ENCODE measurements at places on chromosomes 6 and 20.
A peak's percentile ranks its signal among the peaks of the same experiment; 100 is the strongest.

GRCh38 chr6:7730784-7731227 is 4.9 kb downstream of the BMP6 start:
- no peak for DNase-seq

GRCh38 chr20:25012616-25013189 is 20.2 kb upstream of the APMAP start:
- no peak for DNase-seq

GRCh38 chr20:61699495-61700374 is 365.9 kb downstream of the TAF4 start:
- no peak for DNase-seq

DNA sequence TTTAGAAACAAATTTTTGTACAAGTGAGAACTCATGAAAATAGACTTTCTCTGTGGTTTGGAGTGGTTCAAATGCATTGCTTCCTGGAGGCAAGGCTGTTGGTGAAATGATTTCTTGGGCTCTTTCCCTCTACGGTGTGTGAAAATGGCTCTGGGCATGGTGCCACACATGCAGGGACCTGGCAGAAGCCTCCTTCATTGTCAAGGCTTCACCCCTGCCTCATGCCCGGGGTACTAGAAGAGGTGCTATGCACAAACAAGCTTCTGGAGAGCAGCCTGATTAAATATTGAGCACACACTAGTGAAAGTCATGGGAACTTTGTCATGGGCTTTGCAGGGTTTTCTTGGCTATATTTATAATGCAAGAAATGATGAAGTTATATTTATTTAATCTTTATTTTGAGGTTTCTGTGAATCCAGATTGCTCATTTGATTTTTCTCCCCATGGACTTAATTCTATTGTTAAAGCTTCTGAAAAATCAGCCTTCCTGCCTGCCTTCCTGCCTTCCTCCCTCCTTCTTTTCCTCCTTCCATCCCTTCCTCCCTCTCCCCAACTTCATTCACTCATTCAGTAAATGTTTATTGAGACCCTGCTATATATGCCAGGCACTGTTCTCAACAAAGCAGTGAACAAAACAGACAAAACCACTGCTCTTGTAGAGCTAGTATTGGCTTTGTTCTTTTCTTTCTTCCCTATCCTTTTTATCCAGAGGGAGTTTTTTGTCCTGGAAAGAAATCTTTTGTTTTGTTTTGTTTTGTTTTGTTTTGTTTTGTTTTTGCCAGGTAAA is 21.0 kb downstream of the C6orf89 start:
- DNase-seq: no peak

DNA sequence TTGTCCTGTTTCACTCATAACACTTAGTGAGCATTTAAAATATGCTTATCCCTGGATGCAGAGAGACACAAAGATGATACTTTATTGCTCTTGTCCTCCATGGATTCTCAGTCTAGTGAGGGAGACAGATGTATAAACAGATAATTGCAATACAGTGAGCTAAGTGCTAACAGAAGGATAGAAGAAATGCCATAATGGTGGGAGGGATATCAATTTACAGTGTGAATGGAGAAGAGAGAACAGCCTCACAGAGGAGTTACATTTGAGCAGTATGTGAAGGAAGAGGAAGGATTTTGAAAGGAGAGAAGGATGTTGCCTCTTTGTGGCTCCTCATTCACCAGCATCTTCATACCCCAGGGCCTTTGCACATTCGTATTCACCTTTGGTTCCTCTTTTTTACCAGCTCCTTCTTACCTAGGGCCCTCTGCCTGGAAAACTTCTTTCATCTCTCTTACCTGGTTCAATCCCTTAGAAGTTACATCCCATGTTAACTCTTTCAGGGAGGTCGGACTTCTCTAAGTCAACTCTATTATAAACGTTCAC is 341.7 kb downstream of the PRL start:
- DNase-seq: no peak

- DNase-seq: no peak
Observed at GRCh38 chr6:121652223-121652622, 216.8 kb downstream of the GJA1 start.

- DNase-seq: no peak
Observed at GRCh38 chr20:51162015-51162414, 139.1 kb upstream of the KCNG1 start.

- no peak for DNase-seq
Observed at GRCh38 chr6:113331021-113331420, 526.1 kb upstream of the MARCKS start.

- no peak for DNase-seq
Observed at GRCh38 chr20:34200023-34200422, 41.2 kb upstream of the ASIP start.

- no peak for DNase-seq
Observed at GRCh38 chr6:1664329-1664728, 54.6 kb downstream of the FOXC1 start.

GRCh38 chr20:1567392-1568162 is 10.1 kb upstream of the SIRPD start:
- peak; percentile 27 for DNase-seq

- DNase-seq: no peak
Observed at GRCh38 chr6:41927253-41927652, 6.0 kb downstream of the BYSL start.

DNA sequence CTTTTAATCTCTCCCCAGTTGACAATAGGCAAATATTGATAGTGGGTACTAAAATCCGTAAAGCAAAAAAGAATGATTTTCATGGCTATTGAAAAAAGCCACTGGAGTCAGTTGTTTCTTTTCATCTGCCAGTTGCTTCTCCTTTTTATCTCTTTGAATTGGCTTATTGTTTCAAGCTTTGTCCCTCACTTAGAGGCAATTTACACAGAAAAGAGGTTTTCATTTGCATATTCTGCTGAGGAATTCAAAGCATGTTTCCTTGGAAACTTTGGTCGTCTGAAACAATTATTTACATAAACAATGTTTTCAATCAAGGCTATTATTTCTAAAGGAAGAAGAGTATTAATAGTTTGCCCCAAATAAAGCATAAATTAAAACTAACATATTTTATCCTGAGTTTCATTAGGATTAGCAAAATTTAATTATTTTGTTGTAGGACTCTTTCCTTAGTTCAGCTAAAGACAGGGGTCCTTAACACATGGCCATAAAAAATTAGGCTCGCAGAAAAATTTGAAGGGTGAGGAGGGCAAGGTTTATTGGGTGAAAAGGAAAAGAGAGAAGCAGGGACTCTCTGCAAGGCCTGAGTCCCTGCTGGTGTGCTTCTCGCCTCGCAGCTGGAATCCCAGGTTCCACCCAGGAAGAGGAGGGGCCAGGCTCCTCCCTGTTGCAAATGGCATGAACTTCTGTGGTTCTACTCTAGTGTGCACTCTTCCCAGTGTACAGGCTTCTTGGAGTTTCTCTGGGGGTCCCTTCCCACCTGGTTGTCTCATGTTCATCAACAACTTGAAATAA is 138.8 kb upstream of the LAMA2 start:
- DNase-seq: no peak

GRCh38 chr6:52908526-52908925 is 972 bp downstream of the GSTA3 start:
- DNase-seq: no peak

- no peak for DNase-seq
Observed at GRCh38 chr6:29531668-29532067, 27.9 kb downstream of the UBD start.

DNA sequence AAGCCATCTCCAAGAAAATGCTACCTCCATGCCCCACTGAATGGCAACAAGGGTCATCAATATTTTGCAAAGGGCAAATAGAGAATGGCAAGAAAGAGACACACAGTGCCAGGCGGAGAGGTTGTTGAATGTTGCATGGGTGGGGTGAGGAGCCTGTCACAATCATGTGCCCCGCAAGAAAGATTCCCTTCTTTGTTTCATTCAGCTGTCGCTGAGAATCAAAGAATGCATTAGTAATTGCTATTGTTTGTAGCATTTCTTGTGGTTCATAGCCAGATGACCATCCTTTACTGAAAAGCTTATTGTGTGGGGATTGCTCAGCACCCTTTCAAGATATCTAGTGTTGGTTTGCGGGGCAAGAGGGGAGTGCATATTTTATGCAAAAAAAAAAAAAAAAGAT is 166.5 kb upstream of the QKI start:
- DNase-seq: no peak

DNA sequence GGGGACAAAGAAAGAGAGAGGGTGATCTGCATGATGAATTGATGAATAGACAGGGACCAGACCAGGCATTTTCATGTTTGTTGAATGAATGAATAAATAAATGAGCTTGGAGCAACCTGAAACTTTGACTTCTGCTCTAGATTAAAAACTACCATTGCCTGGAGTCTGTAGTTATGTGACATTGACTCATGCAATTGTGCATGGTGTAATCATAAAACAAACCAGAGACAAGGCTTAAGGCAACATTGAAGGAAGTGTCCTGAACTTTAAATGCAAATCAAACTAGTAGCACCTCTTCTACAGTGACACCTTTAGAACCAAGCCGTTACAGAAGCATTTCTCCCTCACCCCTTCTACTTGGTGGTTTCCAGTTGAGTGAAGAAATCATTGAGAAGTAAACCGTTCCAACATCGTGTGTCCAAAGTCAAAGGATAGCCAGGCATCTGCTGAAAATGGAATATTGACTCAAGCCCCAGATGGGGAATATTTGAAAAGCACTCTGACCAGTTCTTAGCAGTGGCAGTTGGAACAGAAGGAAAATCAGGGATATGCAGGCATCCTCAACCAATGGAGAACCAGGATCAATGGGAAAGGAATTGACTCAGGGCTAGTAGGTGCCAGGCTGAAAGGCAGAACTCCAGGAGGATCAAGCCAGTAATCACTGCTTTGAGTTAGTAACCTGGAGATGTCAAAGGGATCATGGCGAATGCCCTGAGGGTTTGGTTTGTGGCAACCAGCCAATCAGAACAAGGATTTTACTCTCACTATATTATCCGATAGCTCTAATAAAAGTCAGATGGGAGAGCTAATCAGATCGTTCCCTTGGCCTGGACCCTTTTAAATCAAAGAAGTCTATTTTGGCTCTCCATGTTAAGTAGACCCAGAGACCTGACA is 171.2 kb upstream of the TSHZ2 start:
- DNase-seq: no peak

DNA sequence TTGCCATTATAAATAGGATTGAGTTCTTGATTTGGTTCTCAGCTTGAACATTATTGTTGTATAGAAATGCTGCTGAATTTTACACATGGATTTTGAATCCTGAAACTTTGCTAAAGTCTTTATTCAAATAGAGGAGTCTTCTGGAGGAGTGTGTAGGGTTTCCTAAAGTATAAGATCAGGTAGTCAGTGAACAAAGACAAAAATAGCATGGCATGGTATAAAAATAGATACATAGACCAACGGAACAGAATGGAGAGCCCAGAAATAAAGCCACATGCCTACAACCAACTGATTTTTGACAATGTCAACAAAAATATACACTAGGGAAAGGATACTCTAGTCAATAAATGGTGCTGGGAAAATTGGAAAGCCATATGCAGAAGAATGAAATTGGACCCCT is 740.1 kb downstream of the QKI start:
- DNase-seq: no peak

- DNase-seq: no peak
Observed at GRCh38 chr6:153192943-153193885, 62.1 kb upstream of the RGS17 start.

GRCh38 chr20:61347443-61347842 is 95.4 kb downstream of the CDH4 start:
- DNase-seq: no peak

- no peak for DNase-seq
Observed at GRCh38 chr6:113909224-113909856, 52.2 kb downstream of the MARCKS start.

DNA sequence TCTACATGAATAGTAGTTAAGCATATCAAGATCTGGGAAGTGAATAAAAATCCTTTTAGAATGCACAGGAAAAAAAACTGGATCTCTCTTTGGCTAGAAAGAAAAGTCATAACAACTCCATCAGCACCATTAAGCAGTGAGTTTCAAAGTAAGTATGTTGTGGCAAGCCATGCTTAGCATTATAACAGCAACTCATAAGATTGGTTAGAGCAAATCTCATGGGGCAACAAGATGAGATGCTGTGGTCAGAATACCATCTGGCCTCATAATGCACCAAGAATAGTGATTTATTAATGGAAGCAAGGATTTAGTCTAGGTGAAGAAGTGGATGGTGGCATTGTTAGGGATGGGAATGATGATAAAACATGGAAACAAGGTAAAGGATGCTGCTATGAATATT is 159.4 kb downstream of the PHF3 start:
- DNase-seq: no peak

DNA sequence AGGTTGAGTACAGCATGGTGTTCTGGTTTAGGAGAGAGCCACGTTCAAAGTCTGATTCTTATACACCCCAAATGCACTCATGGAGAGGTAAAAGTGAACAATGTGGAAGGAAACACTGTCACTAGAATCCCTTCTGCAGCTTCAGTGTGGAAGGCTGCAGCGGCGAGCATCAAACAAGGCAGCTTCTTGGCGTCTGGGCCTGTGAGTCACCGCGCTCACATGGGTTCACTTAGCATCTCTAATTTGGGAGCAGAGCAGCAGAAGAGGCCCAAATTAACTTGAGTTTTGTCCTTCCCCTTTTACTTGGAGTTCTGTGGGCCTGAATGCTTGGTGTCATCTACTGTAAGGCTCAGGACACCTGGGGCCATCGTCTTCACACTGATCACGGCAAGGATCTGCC is 10.9 kb upstream of the E2F1 start:
- DNase-seq: peak; percentile 17

DNA sequence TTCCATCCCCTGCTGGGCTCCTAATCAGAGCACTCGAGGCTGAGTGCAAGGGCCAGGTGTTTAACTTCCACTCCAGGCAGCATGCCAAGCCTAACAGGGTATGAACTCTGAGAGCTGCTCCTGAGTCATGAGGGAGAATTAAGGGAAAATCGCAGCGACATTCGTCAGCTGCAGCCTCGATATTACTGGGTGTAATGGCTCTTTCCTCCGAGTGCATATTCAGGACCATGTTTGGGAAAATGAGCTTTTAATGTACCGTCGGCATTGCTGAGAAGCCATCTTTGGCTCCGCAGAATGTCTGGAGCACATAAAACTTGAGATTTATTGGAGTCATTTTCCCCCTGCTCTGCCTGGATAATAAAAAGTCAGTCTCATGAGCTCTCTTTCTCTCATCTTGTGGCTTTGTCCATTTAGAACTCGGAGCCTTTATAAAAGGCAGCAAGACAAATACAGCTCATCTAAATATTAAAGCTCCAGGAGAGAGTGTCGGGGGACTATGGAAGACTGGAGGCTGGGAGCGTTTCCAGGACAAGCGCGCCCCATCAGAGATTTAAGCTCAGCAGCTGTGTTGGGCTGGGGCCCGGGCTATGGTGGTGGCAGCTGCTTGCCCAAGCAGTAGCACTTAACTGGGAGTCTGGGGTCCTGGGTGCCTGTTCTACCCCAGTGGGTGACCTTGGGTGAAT is 103.7 kb downstream of the TOX2 start:
- no peak for DNase-seq

DNA sequence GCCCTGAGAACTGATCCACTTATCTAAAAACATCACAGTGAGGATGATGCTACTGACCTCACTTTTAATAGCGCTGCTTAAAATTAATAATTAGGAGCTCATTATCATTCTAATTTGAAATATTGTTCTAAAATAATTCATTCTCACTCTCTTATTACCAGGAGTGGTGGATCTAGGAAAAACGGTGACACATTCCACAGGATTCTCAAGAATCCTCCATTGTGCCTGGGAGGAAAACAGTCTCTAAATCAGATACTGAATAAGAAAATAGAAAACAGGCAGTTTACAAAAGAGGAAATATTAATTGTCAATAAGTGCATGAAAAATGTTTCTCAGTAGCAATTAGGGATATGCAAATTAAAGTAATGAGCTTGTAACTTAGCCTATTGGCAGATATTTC is 187.4 kb downstream of the TENT5A start:
- no peak for DNase-seq
